ENCODE measurements at places on chromosomes 1 and 21.
A peak's percentile ranks its signal among the peaks of the same experiment; 100 is the strongest.

DNA sequence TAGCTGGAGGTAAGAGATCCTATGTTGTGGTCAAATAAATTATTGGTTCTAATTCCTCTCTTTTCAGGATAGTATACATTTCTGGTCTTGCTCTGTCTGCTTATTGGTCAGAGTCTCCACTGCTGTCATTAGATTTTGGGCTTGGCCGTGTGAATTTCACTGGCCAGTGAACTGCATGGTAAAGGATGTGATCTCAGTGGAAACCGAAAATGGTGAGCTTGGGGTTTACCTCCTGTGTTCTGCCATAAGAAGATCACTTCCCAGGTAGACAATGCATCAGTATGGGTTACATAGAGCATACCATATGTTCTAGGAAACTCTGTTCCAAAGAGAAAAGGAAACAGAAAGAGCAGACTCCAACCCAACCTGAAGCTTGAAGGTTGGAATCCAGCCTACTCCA lies 1123.3 kb upstream of the B3GALT2 start:
- DNase-seq: no peak

DNA sequence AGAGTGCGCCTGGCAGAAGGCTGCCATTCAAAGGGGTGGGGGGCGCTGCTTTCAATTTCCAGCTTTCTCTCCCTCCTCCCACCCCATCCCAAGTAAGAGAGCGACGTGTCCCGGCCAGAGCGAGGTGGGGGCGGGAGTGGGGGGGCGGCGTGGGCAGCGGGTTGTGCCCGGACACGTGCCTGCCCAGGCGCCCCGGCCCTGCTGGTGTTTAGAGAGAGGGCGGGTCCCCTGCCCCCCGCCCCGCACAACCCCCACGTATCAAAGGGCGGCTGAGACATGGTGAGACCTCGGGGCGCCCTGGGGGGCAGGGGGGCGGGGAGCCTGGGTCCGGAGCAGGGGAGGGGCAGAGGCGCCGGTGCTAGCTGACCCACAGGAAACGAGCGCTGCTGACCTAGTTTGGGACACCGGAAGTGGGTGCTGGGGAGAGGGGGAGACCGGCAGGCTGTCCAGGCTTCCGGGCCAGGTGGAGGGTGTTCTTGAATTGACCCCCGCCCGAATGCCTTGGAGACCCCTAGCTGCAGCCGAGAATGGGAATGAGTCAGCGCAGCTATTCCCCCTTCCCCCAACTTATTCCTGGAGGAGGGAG lies 1.3 kb downstream of the ZBTB7B start:
- DNase-seq: no peak

DNA sequence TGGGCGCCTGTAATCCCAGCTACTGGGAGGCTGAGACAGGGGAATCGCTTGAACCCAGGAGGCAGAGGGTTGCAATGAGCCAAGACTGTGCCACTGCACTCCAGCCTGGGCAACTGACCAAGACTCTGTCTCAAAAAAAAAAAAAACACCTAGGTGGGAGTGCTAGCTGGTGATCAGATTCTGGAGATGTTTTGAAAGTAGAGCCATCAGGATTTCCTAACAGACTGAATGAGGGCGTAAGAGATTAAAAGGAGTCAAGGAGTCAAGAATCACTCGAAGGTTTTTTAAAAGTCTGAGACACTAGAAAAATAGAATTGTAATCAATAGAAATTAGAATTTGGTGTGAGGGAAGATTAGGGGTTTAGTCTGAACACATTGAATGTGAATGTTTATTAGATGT lies 73.8 kb downstream of the HSF2BP start:
- DNase-seq: no peak

- DNase-seq: no peak
Observed at GRCh38 chr1:12040457-12041051, 21.3 kb downstream of the MIIP start.

- DNase-seq: no peak
Observed at GRCh38 chr1:3170561-3171453, 101.8 kb downstream of the PRDM16 start.

- no peak for DNase-seq
Observed at GRCh38 chr1:63775418-63776127, 1.8 kb downstream of the ROR1 start.

GRCh38 chr1:184311580-184311979 lies 75.2 kb upstream of the C1orf21 start:
- no peak for DNase-seq

GRCh38 chr1:14138687-14139086 lies 438.7 kb downstream of the PRDM2 start:
- DNase-seq: no peak

- no peak for DNase-seq
Observed at GRCh38 chr1:243950166-243950565, 100.1 kb upstream of the AKT3 start.

GRCh38 chr1:24391882-24392603 lies 21.5 kb downstream of the STPG1 start:
- DNase-seq: peak; percentile 63

DNA sequence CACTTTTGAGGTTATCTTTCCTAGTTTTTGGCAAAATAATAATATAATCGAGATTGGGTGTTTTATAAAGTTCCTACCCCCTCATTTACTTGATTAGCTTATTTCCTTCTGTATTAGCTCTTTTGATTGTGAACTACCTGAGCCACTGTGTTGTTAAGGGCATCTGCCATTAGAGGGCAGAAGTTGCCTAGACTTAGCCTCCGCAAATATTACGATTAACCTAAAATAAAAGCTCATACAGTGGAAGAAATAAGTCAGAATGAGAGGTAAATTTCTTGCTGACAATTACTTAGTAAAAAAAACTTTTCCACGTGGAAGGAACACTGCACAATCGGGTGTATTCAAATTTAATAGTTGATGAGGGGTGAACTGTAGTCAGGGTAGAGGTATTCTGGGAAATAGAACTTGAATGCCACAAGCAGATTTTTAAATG lies 2.3 kb downstream of the H3-3A start:
- DNase-seq: no peak

GRCh38 chr1:47367651-47368050 lies 34.1 kb downstream of the CMPK1 start:
- no peak for DNase-seq

- no peak for DNase-seq
Observed at GRCh38 chr1:205272536-205272935, 44.8 kb downstream of the TMCC2 start.

GRCh38 chr1:51270751-51271150 lies 34.7 kb downstream of the RNF11 start:
- no peak for DNase-seq

DNA sequence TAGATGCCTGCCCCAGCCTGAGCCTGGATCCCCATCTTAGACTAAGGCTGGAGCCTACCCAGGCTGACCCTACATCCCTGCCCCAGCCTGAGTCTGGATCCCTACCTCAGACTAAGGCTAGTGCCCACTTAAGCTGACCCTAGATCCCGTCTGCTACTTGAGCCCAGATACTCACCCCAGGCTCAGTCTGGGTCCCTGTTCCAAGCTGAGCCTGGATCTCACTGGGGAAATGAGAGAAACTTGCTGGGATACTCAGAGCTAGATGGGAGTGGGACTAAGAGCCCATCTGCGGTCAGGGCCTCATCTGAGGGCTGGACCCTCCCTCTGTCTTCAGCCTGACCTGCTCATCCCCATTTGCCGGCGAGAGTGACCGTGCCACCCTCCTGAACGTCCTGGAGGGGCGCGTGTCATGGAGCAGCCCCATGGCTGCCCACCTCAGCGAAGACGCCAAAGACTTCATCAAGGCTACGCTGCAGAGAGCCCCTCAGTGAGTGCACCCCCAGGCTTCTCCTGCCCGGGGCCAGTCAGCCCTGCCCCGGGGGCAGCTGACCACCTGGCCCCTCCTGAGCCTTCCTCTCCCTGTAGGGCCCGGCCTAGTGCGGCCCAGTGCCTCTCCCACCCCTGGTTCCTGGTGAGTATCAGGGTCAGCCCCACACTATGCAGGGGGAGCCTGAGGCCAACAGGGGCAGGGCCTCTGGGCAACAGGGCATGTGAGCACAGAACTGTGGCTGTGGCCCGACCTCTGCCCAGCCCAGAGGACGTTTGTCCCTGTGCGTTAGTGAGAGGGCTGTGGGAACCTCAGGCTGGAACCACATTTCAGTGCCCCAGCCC lies 36.8 kb downstream of the TRIM11 start:
- no peak for DNase-seq

- no peak for DNase-seq
Observed at GRCh38 chr1:19376428-19377372, 64.6 kb downstream of the SLC66A1 start.

DNA sequence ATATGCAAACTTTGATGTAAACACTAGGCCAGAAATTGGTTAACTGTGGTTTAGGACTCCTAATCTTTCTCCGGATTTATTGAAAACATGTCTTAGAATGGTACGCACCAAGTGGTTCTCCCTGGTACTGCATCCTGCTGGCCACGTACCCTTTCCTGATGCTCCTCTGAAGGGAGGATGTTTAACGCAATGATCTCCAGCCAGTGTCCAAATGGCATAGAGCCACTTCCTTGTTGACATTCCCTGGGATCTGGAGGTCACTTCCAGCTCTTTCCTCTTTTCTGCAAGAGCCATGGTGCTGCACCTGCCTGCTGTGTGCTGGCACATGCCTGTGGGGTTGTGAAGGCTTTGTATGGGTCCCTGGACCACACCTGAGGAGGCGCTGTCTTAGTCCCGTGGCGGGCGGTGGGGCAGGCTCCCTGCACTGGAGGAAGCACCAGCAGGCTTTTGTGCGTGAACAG lies 53.9 kb downstream of the GALNT2 start:
- DNase-seq: no peak
